Hepatocyte (in vitro differentiated cells): ENCODE measurements at places on chromosomes 7 and 10. TPM values are rescaled to one million over a fixed set of nuclear protein-coding genes. Genes with fewer than 3 reads are reported as not detected.

Gene TMEM176A
- polyA plus RNA-seq: 242 and 343 TPM in 2 replicates

- no peaks in the 10 kb centered on the region for H3K36me3 ChIP-seq
- no peak for DNase-seq
- H3K27me3 ChIP-seq: no peaks in the 10 kb centered on the region
- no peaks in the 10 kb centered on the region for H3K4me1 ChIP-seq
- H3K4me3 ChIP-seq: no peak overlapping the region
Measured at GRCh38 chr7:157936976-157937375, 600.2 kb downstream of the DNAJB6 start.

Gene CHAT
- polyA plus RNA-seq: 0.88 TPM in 1 of 2 replicates, not detected in the other

DNA sequence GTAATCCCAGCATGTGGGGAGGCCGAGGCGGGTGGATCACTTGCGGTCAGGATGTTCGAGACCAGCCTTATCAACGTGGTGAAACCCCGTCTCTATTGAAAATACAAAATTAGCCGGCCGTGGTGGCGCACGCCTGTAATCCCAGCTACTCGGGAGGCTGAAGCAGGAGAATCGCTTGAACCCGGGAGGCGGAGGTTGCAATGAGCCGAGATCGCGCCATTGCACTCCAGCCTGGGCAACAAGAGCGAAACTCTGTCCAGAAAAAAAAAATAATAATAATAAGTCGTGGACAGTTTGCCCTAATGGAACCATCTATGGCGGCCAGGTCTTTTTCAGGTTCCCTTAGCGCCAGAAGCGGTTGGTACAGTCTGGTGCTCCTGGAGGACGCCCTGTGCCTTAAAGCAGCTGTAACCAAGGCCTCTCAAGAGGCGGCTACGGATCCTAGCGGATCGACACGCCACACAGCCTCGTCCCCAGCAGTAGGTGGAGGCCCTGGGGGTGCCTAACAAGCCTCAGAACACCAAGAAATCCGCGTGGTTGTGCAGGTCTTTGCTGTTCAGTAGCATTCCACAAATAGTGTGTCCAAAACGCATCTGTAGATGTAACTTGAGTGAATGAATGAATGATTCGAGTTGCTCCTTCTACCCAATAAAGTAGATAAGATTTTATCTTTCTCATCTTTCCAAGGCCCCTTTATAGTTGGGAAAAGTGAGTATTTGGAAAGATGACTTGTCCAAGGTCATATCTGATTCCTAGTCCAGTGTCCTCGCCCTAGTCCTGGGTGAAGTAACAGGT lies 982 bp downstream of the PGAM1 start:
- H3K27ac ChIP-seq: peak overlapping the region; percentile 94
- H3K36me3 ChIP-seq: no peaks in the 10 kb centered on the region
- peak overlapping the region; percentile 91 for H3K4me3 ChIP-seq

DNA sequence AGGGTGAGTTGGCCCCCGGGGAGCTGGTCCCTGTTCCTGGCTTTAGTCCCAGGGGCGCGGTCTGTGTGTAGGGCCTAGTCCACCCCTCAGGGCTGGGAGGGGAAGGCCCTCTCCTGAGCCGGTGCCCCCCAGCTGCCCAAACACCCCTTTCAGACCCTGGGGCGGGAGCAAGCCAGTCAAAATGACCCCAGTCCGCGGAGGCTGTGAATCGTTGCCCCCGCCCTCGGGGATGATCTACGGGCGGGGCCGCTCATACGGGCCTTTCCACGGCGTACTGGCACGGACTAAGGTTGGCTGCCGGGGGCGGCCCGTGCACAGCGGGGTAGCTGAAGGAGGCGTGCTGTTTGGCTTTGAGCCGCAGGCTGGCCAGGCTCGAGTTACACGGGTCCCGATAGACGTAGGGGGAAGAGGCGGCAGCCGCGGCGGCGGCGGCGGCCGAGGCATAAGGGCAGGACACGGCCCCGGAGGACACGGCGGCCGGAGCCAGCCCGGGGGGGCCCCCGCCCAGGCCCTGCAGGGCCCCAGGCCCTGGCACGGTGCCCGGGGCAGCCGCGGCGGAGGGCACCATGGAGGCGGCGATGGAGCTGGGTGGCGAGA lies 4.3 kb downstream of the ELOVL3 start:
- H3K4me1 ChIP-seq: peaks cover 24% of the 10 kb centered on the region
- H3K4me3 ChIP-seq: peak overlapping the region; percentile 39
- H3K27me3 ChIP-seq: peaks cover 69% of the 10 kb centered on the region
- no peak overlapping the region for H3K27ac ChIP-seq
- peak; percentile 69 for DNase-seq
- no peaks in the 10 kb centered on the region for H3K36me3 ChIP-seq

DNA sequence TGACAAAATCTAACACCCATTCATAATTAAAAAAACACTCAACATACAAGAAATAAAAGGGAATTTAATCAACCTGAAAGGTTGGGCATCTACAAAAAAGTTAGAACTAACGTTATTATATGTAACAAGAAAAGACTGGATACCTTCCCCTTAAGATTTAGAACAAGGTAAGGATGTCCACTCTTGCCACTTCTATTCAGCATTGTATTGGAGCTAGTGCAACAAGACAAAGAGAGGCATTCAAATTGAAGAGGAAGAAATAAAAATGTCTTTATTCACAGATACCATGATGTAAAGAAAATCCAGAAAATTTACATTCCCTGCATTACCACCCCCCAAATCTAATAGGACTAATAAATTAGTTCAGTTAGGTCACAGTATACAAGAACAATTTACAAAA lies 18.3 kb downstream of the FAM149B1 start:
- DNase-seq: no peak
- no peak overlapping the region for H3K27ac ChIP-seq
- H3K27me3 ChIP-seq: no peaks in the 10 kb centered on the region
- H3K4me3 ChIP-seq: no peak overlapping the region

Gene OR2A1
- 0.06 and 0.22 TPM in 2 replicates for polyA plus RNA-seq

GRCh38 chr10:21173802-21174714 lies 276.9 kb upstream of the NEBL start:
- H3K36me3 ChIP-seq: no peaks in the 10 kb centered on the region
- peak; percentile 85 for DNase-seq
- H3K27ac ChIP-seq: peak overlapping the region; percentile 60
- H3K27me3 ChIP-seq: peaks cover 7% of the 10 kb centered on the region
- peak overlapping the region; percentile 63 for H3K4me3 ChIP-seq

GRCh38 chr7:106720641-106721040 lies 59.7 kb upstream of the CCDC71L start:
- H3K4me1 ChIP-seq: peaks cover 8% of the 10 kb centered on the region
- H3K4me3 ChIP-seq: no peak overlapping the region

GRCh38 chr7:85261336-85261735 lies 74.5 kb upstream of the SEMA3D start:
- H3K27ac ChIP-seq: no peak overlapping the region
- no peaks in the 10 kb centered on the region for H3K36me3 ChIP-seq
- no peak overlapping the region for H3K4me3 ChIP-seq
- no peak for DNase-seq
- H3K27me3 ChIP-seq: no peaks in the 10 kb centered on the region

DNA sequence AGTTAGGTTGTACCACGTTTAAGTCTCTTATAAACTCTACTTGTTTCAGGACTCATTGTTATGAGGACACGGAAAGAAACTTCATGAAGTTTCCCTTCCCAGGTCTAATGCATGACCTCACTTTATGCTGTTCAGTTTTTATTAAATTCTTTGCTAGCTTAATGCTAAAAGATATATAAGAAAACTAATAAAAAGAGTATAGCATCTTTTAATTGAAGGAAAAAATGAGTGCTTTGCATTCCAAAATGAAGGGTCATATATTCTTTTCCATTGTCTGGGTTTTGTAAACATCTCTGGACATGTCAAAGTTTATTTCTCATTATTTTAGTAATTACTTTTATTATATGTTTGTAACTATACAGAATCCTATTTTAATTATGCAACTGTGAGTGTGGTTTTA lies 255.8 kb downstream of the CREB5 start:
- no peak for DNase-seq
- H3K4me1 ChIP-seq: peaks cover 5% of the 10 kb centered on the region
- no peaks in the 10 kb centered on the region for H3K27me3 ChIP-seq
- H3K27ac ChIP-seq: no peak overlapping the region
- H3K36me3 ChIP-seq: no peaks in the 10 kb centered on the region

- no peak overlapping the region for H3K27ac ChIP-seq
- no peaks in the 10 kb centered on the region for H3K4me1 ChIP-seq
- DNase-seq: no peak
Measured at GRCh38 chr7:149883048-149883438, 9.3 kb downstream of the ATP6V0E2 start.

- no peak for DNase-seq
- H3K36me3 ChIP-seq: no peaks in the 10 kb centered on the region
- H3K4me1 ChIP-seq: no peaks in the 10 kb centered on the region
Measured at GRCh38 chr7:140609646-140610045, 31.0 kb downstream of the DENND2A start.

DNA sequence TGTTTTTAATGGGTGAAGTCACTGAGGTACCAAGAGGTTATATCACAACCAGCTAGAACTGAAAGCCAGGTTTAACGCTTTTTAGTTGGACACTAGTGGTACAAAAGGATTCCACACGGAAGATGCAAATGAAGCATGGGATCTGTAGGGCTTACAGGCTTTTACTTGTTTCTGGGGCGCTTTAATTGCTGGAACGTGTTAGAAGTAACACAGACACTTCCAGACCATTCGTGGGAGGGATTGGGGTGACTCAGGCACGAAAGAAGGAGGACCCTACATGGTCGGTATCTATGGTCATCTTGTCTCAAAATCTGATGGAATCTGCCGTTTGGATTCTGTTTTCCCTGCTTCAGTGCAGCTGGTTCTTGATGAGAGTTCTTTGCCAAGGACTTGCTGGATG lies 1.0 kb downstream of the YKT6 start:
- peak overlapping the region; percentile 80 for H3K4me3 ChIP-seq
- H3K27ac ChIP-seq: peak overlapping the region; percentile 87
- DNase-seq: no peak

Gene SLC13A1
- not detected in 2 replicates for polyA plus RNA-seq

- no peak overlapping the region for H3K4me3 ChIP-seq
- no peaks in the 10 kb centered on the region for H3K36me3 ChIP-seq
- H3K4me1 ChIP-seq: no peaks in the 10 kb centered on the region
- no peak overlapping the region for H3K27ac ChIP-seq
Measured at GRCh38 chr10:22097696-22098095, 94.2 kb upstream of the DNAJC1 start.

DNA sequence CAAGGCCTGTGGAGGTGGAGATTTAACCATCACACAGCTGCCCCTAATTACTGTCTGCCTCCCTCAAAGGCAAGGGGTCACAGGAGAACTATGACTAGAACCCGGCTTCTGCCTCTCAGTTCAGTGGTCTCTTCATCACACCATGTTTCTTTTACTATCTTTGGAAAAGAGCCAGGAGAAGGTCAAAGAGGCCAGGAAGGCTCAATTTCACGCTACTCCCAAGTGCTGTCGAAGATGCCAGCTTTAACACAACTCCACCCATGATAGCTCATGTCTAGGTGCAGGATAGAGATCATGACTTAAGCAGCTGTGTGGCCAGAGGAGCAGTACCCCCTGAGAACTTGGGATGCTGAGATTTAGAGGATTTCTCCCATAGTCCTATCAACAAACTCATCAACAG lies 60.5 kb upstream of the OPALIN start:
- no peak overlapping the region for H3K4me3 ChIP-seq
- H3K4me1 ChIP-seq: peaks cover 22% of the 10 kb centered on the region
- H3K27ac ChIP-seq: no peak overlapping the region

DNA sequence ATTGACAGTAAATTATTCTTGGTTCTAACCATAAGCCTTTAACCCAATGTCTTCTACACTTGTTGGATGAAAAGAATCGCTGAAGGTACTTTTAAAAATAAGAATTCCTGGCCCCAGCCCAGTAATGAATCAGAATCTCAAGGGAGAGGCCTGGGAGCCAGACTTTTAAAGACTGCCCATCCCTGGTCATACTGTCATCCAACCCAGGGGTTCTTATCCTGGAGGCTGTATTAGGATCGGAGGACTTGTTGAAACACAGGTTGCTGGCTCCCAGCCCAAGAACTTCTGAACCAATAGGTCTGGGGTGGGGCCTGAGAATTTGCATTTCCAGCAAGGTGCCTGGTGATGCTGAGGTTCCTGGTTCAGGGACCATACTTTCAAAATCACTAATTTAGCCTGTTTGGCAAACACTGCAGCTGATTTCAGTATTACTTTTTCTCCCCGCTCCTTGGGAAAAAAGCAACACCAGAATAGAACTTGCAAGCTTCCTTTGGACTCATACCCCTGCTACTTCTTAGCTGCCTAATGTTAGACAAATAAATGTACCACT lies 79.5 kb upstream of the FAM133B start:
- H3K27me3 ChIP-seq: no peaks in the 10 kb centered on the region
- no peaks in the 10 kb centered on the region for H3K4me1 ChIP-seq
- H3K27ac ChIP-seq: no peak overlapping the region
- H3K36me3 ChIP-seq: no peaks in the 10 kb centered on the region
- H3K4me3 ChIP-seq: no peak overlapping the region

DNA sequence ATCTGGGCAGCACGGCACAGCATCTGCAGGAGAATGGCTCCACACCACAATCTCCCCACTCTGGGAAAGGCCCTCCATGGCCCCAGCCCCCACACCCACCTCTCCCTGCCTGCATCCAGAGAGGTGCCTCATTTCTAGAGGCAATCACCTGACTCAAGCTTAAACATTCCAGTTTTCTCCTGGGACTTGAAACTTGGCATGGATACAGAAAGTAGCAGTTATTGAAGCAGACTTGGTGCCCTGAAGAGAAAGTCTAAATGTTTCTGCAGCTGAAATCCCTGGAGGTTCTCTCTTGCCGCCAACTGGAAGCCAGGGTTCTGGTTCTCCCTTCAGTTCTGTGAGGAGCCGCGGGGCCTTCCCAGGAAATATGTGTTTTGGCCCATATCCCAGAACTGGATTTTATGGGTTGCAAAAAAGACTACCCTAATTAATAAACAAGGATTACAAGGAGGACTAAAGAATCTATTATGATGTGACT lies 122.8 kb downstream of the SKIDA1 start:
- H3K36me3 ChIP-seq: no peaks in the 10 kb centered on the region
- H3K27me3 ChIP-seq: no peaks in the 10 kb centered on the region
- H3K4me3 ChIP-seq: no peak overlapping the region
- no peak for DNase-seq
- no peak overlapping the region for H3K27ac ChIP-seq

GRCh38 chr7:88396948-88397322 lies 90.2 kb upstream of the STEAP4 start:
- H3K36me3 ChIP-seq: no peaks in the 10 kb centered on the region
- H3K4me3 ChIP-seq: no peak overlapping the region
- no peaks in the 10 kb centered on the region for H3K4me1 ChIP-seq
- DNase-seq: no peak
- no peak overlapping the region for H3K27ac ChIP-seq
- no peaks in the 10 kb centered on the region for H3K27me3 ChIP-seq

Gene EPO
- polyA plus RNA-seq: 0.11 TPM in 1 of 2 replicates, not detected in the other

DNA sequence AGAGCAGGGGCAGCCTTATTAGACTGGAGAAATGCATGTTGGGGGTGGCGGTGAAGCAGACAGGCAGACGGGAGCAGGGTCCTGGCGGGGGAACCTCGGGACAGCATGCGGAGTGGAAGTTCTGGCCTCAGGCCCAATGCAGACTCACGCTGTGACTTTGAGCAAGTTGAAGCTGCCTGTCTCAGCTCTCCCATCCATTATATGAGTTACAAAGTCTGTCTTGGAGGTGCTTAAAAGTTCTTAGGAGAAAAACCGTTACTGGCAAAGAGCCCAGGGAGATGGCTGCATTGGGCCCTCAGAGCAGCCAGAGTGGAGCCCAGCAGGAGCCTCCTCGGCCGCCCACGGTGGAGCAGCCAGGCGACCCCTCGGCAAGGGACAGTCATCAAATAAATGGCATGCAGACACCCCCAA lies 509.5 kb downstream of the PLXNA4 start:
- H3K4me3 ChIP-seq: no peak overlapping the region
- H3K27ac ChIP-seq: peak overlapping the region; percentile 59
- peaks cover 13% of the 10 kb centered on the region for H3K4me1 ChIP-seq
- no peaks in the 10 kb centered on the region for H3K27me3 ChIP-seq
